ENCODE measurements at places on chromosomes 2 and 18.

GRCh38 chr2:219571311-219572236 is at the start of gene OBSL1:
Gene OBSL1, minus strand, starts transcription at chr2:219571539. Its CDS starts 307 bp downstream, at chr2:219571232.
- peak; percentile 85 for DNase-seq

DNA sequence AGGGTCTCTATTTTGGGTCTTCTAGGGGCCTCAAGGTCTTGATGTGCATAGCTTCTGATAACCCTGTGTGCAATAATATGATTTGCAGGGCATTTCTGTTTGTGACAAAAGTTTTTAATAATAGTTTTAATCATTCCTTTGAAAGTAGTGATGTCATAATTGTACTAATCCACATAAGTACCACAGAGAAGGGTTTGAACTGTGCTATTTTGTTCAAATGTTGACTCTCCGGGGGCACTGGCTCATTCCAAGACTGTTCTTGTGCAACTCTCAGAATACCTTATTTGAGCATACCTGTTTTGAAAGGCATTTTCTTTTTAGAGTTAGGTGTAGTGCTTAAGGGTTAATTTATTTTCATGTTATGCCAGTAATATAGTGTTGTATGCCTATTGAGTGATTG is 41.6 kb downstream of the PLEKHB2 start:
- no peak for DNase-seq

- DNase-seq: no peak
Measured at GRCh38 chr2:145771525-145771924, 1251.6 kb upstream of the ZEB2 start.

DNA sequence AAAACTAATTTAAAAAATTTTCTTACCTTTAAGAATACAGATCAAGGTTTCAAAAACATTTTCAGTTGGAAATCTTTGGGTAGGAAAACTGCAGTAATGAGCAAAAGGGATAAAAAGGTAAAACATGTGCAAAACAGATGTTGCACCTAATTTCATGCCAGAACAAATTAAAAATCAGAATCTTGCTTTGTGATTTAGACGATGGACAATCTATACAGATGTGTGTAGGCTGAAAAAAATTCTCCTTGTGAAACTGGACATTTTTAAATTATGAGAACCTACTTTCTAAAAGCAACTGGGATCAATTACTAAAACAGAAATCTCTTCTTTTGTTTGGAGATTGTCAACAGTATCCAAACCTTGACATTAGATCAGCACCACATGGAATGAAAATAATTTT is 183.2 kb upstream of the ITGA4 start:
- DNase-seq: no peak

GRCh38 chr2:235614900-235615712 is 121.3 kb downstream of the AGAP1 start:
- DNase-seq: peak; percentile 31

- no peak for DNase-seq
Measured at GRCh38 chr2:109231996-109232705, 103.1 kb downstream of the SH3RF3 start.

- no peak for DNase-seq
Measured at GRCh38 chr2:61255580-61256437, 93.8 kb downstream of the C2orf74 start.

GRCh38 chr2:196610796-196611195 is 28.7 kb upstream of the CCDC150 start:
- DNase-seq: no peak

- no peak for DNase-seq
Measured at GRCh38 chr2:172885996-172886395, 150.4 kb downstream of the RAPGEF4 start.

- no peak for DNase-seq
Measured at GRCh38 chr2:118437501-118437900, 349.2 kb downstream of the INSIG2 start.

DNA sequence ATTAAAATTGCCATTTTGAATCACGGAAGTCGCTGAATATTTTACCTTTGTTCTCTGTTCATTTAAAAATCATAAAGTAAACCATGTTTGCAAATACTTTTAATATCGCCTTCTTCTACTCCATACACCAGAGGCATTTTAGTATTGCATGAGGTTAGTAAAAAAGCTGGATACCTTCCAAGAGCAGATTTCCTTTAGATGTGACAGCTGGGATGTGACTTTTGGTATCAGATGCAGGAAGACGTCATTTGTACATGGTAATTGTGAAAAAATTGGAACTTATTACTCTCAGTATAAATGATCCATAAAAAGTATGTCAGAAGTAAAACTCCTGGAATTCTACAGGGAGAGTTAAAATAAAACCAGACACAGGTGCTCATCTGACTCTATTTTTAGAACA is 89.5 kb downstream of the SLC4A10 start:
- DNase-seq: no peak

GRCh38 chr2:2926858-2927175 is 450.8 kb downstream of the EIPR1 start:
- DNase-seq: no peak

- DNase-seq: no peak
Measured at GRCh38 chr2:156430980-156431358, 5.2 kb upstream of the GPD2 start.

DNA sequence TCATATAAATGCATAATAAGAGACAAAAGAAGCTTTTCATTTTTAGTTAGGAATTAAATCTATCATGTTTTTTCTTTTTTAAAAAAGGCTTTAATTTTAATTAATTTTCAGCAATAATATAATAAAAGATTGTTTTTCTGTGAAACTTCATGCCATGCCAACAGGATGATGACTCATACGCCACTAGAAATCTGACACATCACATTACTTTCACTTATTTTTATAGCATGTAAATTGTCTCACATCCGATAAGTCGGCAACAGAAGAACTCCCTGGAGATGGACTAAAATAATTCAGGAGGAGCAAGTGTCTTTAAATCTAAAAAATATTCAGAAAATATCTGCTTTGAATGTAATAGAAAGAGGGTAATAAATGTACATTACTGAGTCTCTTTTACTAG is 1024.2 kb upstream of the ACVR2A start:
- DNase-seq: no peak

DNA sequence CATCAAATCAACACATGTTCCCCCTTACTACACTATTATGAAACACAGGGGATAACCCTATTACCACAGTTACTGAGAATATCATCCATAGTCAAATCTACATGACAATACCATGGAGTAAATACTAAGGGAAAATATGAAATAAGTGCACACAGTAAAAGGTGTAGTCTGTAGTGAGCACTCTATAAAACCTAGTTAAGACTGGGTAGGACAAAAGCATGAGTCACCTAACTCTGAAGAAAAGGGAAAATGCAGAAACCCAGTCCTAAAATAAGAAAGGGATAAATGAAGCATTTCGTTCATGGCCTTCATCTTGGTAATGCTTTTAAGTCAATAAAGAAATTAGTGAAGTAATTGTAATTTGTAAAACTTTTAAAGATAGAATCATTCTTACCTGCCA is 65.4 kb upstream of the ACVR2A start:
- DNase-seq: no peak

DNA sequence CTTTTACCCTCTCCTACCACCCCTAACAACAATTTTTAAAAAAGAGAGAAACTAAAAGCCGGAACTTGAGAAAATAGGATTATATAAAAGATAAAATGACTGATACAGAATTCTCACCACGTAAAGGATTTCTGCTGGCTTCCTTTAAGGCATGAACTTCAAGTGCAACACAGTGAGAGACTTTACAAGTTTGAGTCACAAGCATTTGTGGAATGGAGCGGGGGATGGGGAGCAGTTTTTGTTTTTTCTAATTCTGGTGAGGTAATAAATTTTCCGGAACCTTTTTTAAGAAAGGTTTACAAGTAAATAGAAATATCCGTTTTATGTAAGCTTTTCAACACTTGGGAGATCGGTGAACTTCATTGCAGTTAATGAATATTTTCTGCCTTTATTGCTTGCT is 1.8 kb upstream of the CDH2 start:
- no peak for DNase-seq

- DNase-seq: no peak
Measured at GRCh38 chr18:28666216-28666615, 489.3 kb upstream of the CDH2 start.

GRCh38 chr2:194735837-194736542 is 921.0 kb upstream of the SLC39A10 start:
- DNase-seq: no peak

- DNase-seq: no peak
Measured at GRCh38 chr2:171847627-171848026, 46.4 kb downstream of the SLC25A12 start.

DNA sequence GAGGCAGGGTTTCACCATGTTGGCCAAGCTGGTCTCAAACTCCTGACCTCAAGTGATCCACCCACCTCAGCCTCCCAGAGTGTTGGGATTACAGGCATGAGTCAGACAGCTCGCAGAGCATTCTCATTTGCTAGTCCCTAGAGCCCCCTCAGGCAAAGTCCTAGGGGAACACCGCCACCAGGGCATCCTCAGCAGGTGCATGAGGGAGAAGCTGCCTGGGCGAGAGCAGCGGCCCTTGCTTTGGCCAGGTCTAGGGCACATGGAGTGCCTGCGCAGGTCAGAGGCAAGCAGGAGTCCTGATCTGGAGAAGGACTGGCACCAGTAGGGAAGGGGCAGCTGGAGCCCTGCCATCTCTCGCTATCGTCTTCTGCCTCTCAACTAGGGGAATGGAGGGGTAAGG is 32.4 kb downstream of the NGEF start:
- no peak for DNase-seq

GRCh38 chr2:71948781-71949536 is 198.7 kb downstream of the CYP26B1 start:
- DNase-seq: no peak

- DNase-seq: no peak
Measured at GRCh38 chr2:43332653-43333052, 106.2 kb upstream of the ZFP36L2 start.

GRCh38 chr2:204220896-204221295 is 284.3 kb downstream of the ICOS start:
- no peak for DNase-seq

DNA sequence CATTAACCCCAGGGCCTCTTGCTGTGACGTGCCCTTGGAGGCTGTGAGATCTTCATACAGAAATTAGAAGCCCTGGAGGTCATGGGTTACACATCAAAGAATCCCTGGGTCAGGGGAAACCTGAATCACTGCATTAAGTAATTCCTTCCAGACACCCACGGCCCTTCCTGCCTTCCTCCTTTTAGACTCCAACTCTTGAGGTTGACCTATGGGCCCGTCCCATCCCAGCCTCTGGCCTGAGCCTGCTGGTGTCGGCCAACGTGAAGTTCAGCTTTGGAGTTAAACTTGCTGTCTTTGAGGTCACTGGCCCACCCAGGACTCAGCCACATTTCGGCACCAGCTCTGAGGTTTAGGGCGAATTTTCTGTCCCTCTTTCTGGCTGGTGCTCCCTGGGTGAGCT is 198.3 kb downstream of the ACKR3 start:
- no peak for DNase-seq

Measured in large intestine (tissue), 12 donors.